Astrocyte of the cerebellum (primary cell): ENCODE measurements at places on chromosomes 6 and 20.

GRCh38 chr20:35842361-35842760 is 70.5 kb downstream of the PHF20 start:
- DNase-seq, result no peak

DNA sequence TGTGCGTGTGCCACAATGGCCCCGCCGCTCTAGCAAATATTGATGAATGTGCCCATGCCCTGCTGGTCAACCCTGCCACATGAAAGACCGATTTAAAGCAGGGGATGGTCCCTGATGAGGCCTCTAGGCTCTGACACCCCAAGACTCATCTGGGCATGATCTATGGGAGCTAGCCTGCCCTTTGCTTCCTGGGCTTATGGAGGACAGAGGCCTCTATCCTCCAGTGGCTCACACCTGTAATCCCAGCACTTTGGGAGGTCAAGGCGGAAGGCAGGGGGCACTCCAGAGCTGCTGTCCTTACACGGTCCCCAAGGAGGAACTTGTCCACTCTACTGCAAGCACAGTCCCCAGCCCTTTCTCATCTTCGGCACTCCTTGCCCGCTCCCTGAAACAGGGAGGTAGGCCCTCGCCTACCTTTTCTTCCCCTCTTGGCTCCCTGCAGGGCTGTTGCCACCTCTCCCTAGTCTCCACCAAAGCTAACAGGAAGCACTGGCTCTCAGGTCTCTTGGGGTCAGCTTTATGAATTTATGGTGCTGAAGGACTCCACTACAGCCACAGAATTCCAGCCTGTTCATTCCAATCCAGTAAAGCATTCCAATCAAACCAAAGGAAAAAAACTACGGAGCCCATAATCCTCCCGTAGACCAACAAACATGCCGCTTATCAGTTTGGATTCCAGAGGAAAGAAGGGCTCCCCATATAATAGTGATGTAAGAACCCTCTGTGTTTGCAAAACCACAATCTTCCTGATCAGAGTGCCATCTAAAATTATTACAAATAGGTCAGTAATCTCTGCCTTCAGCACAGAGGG is 48.7 kb upstream of the FOXQ1 start:
- no peak for DNase-seq

- no peak for DNase-seq
Measured at GRCh38 chr20:24629668-24630067, 160.2 kb downstream of the SYNDIG1 start.

DNA sequence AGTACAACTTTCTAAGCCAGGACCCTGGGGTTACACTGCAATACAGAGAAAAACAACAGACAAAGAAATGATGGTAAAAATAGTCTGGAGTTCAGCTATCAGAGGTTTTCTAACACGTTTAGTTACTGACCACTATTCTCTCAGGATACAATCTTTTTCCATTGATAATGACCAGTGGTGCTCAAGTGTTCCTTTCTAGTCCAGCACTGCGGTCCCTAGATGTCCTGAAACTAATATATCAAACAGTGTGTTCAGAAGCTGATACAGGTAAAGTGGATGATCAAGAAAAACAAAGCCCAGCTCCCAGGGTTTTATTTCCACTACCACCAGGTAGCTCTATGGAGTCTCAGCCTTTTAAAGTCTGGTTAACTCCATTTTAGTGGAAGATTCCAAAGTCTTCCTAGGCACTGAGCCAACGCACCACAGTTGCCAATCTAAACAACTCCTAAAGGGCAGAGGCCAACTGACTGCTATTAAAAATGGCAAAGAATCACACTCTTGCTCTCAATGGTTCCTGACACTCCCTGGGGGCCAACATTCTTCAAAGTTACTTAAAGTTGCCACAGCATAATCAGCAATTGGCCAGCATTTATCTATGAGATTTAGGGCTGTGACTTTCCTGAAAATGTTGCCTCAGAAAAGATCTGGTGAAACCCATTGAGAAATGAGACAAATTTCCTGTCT is 38.2 kb downstream of the DZANK1 start:
- DNase-seq, result no peak

DNA sequence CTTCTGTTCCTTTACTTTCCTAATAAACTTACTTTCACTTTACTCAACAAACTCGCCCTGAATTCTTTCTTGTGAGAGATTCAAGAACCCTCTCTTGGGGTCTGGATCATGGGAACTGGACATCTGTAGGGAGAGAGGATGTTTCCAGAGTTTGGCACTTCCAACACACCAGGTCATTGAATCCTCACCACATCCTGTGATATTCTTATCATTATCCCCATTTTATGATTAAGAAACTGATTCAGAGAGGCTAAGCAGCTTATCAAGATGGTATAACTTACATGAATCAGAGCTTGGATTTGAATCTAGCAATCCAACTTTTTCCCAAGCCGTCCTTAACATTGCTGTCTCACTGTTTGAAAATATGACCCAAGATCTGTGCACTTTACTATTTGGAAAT is 15.5 kb downstream of the PPIL6 start:
- DNase-seq, result no peak
